A549 treated with RU486 at 1 μM for 4 hours (cell line): ENCODE measurements at places on chromosomes 7 and 10. TPM values are rescaled to one million over a fixed set of nuclear protein-coding genes. Genes with fewer than 3 reads are reported as not detected.

The WNT2 gene
- 0.06 to 0.16 TPM in 2 of 5 replicates, not detected in the others for total RNA-seq

The UTF1 gene
- total RNA-seq: 0.08 to 0.16 TPM (median 0.16 TPM) in 3 of 5 replicates, not detected in the others

The HMX3 gene
- total RNA-seq: 0.12 TPM in 1 of 5 replicates, not detected in the others

The RTKN2 gene
- 0.58 to 1.2 TPM (median 1.0 TPM) in 5 replicates for total RNA-seq

The LYZL2 gene
- total RNA-seq: not detected in 5 replicates

The KCNIP2 gene
- 0.54 to 1.2 TPM (median 0.73 TPM) in 5 replicates for total RNA-seq

The RAMP3 gene
- not detected in 5 replicates for total RNA-seq

The TAS2R41 gene
- total RNA-seq: not detected in 5 replicates
